ENCODE measurements at places on chromosomes 6 and 20.

DNA sequence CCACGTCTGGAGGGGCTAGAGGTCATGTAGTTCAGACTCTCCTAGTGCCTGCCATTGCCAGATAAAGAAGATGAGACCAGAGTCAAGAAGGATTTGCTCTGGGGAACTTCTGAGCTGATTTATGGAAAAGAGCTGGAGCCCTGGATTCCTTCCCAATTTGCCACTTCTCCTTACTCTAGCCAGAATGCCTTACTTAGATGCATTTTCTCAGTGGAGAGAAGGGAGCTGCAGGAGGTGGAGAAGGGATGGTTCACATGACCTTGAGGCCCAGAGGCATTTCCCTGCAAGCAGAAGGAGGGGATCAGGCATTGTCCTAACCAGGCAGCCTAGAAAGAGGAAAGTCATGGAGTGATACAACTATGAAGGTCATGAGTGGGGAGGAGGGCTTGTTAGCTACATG lies 122.2 kb downstream of the UNC5CL start:
- DNase-seq, result no peak

DNA sequence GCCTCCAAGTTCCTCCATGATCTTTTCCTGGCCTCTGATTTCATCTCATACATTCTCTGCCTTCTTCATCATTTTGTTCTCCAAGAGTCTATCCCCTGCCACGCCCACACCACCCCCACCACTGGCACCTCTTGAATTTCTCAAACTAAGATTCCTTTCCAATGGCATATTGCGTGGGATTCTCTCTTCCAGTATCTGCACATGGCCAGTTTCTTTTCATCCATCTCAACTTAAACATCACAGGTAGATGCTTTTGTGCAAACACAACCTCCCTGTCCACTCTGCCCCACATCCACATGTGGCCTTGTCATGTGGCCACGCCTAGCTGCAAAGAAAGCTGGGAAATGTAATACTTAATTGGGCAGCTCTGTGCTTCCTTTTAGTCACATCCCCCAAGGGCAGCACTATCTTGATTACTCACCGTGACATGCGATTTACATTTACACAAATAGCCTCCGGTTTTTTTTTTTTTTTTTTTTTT lies 33.4 kb upstream of the ZMYND8 start:
- DNase-seq, result no peak

DNA sequence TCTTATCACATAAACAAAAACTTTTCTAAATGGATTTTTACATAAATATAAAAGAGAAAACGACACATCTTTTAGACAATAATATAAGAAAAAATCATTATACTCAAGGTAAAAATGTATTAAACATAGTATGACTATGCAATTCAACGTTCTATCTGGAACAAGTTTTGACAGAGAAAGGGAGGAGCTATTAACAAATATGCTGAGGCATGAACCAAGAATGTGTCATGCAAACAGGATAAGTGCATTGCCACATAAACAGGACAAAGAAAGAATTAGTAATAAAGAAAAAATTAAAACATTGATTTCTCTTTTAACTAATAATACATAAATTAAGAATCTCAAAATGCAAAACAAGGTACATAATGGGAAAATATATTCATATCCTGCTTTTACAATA lies 1353.4 kb upstream of the GJE1 start:
- no peak for DNase-seq

GRCh38 chr6:136812174-136812573 lies 10.2 kb upstream of the PEX7 start:
- DNase-seq, result no peak

DNA sequence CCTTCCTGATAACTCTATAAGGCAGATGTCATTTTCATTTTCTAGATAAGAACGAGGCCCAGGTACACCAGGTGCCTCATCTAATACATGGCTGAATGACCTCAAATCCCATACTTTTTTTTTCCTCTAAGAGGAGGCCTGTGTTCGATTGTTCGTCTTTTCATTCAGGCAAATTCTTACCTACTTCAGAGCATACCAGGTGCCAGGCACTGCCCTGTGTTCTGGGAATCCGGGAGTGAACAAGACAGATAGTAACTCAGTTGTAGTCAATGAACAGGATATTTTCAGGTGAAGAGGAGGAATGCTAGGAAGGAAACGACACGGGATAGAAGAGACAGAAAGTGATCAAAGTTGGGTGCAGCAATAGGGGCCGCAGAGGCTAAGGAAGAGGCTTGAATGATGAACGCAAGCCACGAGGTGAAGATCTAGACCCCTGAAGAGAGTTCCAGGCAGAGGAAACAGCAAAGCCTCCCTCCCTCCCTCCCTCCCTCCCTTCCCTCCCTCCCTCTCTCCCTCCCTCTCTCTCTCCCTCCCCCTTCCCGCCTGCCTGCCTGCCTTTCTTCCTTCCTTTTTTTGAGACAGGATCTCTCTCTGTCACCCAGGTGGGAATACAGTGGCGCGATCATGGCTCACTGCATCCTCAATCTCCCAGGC lies 150.1 kb upstream of the ZNF217 start:
- no peak for DNase-seq

DNA sequence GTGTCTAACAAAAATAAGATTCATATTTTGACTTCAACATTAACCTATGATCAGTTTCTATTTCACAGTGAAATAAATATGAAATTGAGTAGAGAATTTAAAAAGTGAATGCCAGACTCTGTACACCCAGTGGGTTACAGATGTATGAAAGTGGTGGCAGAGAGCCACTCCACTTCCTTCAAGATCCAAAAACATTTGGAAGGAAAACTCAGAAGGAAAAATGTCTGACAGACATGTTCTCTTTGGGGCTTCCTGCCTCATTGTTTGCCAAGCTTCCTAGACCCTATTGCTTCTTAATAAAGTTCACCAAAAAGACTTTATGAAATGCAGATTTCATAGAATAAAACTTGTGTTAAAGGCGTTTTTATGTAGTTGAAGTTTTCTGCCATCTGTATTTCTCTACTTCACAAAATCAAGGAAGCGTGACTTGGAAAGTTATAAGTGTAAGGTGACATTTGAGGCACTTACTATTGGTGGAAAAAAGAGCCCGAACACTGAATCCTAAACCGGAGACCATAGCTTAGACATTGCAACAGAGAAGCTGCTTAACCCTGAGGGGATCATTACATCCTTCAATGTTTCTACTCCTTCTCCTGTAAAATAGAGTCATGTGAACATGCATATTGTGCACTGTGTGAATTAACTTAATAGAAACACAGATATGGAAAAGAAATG lies 12.8 kb downstream of the HMGCLL1 start:
- DNase-seq, result no peak

DNA sequence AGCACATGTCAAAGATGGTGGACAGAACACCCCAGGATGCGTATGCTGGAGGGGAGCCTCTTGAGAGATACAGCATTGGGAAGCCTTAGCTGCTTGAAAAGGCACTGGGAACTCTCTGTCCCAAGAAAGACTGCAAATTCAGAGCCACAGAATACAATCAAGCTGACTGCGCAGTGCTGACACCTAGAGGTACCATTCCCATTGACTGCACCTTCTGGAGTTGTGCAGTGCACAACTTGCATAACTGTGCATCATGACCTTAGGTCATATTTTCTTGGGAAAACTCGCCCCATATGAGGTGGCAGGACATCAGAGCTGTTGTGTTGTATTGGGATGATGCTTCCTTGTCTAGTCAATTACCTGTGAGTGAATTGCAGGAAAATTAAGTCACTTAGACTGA lies 646.5 kb upstream of the NOX3 start:
- no peak for DNase-seq

DNA sequence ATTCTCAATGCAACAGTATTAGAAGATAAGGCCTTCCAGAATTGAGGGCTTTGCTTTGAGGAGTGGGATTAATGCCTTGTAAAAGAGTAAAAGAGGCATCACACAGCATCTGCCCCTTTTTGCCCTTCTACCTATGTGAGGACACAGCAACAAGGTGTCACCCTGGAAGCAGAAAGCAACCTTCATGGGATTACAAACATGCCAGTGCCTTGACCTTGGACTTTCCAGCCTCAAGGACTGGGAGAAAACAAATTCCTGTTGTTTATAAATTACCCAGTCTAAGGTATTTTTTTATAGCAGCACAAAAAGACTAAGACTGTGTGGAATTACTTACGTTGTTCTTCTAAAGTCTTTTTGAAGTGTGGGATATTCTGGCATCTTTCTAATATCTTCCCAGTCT lies 150.0 kb upstream of the SLC22A16 start:
- DNase-seq, result no peak

GRCh38 chr6:108714101-108714765 lies 134.0 kb upstream of the ARMC2 start:
- DNase-seq, result peak; percentile 36

GRCh38 chr6:1091900-1092299 lies 220.0 kb upstream of the FOXQ1 start:
- no peak for DNase-seq

DNA sequence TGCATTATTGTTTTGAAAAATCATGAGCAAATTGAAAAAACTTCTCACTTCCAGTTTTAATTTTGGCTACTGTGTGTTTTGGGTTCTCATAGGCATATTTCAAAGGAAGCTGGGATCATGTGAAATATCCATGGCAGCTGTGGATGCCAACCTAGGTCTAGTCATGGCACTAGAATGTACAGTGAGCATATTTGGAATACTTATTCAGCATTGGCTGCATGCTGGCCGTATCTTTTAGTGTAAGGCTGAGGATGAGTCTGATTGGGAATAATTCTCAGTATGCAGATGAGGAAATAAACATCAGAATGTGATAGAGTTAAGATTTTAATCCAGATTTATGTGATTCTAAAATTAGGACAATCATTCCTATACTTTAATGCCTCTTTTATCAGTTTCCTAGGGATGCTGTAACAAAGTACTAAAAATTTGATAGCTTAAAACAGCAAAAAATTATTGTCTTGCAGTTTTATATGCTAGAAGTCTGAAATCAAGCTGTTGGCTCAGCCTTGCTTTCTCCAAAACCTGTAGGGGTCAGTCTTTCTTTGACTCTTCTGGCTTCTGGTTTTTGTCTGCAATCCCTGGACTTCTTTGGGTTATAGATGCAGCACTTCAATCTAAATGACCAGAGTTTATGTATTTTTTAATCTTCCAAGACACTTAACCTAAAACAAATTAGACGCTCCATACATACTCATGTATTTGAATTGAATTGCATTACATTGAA lies 37.7 kb upstream of the DEFB112 start:
- DNase-seq, result no peak

GRCh38 chr20:53331151-53331973 lies 262.3 kb downstream of the ZNF217 start:
- no peak for DNase-seq

- no peak for DNase-seq
These were observed 160.7 kb upstream of the PDE10A start for GRCh38 chr6:165823609-165824326.

DNA sequence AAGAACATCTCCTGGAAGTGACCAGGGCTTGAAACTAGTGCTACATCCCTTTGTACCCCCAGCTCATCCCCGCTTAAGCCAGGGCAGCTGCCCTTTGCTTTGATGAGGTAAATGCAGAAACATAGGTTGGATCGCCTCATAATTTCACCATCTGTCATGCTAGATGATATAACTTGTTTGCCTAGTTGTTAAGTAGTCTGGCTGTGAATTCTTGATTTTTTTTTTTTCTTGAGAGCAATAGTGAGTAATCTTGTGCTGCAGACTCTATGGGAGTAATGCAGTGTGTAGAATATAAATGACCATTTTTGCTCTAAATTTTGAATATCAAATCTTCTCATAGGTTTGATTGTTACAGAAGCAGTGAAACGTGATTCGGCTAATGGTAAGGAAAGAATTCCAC lies 4.1 kb downstream of the TRDN start:
- DNase-seq, result no peak

DNA sequence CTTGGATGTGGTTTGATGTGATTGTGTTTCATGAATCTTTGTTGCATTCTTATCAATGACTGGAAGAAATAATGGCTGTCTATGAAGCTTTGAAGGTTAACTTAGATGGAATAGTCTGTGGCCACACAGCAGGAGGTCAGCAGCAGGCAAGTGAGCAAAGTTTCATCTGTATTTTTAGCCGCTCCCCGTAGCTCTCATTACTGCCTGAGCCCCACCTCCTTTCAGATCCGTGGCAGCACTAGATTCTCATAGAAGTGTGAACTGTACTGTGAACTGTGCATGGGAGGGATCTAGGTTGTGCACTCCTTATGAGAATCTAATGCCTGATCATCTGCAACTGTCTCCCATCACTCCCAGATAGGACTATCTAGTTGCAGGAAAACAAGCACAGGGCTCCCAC lies 660.2 kb downstream of the EPHA7 start:
- DNase-seq, result no peak

GRCh38 chr6:3139090-3139903 lies 18.0 kb downstream of the TUBB2A start:
- no peak for DNase-seq

- DNase-seq, result peak; percentile 54
These were observed 29.7 kb downstream of the PREX1 start for GRCh38 chr20:48797850-48798747.

- peak; percentile 55 for DNase-seq
These were observed 54.8 kb downstream of the DSTN start for GRCh38 chr20:17624551-17625245.

- no peak for DNase-seq
These were observed 10.2 kb downstream of the BMP7 start for GRCh38 chr20:57256205-57256604.

GRCh38 chr6:155245831-155246230 lies 18.0 kb upstream of the CLDN20 start:
- no peak for DNase-seq

GRCh38 chr6:117919775-117920729 lies 13.0 kb downstream of the SLC35F1 start:
- peak; percentile 76 for DNase-seq

GRCh38 chr20:49569411-49570115 lies 1.6 kb upstream of the PTGIS start:
- no peak for DNase-seq

DNA sequence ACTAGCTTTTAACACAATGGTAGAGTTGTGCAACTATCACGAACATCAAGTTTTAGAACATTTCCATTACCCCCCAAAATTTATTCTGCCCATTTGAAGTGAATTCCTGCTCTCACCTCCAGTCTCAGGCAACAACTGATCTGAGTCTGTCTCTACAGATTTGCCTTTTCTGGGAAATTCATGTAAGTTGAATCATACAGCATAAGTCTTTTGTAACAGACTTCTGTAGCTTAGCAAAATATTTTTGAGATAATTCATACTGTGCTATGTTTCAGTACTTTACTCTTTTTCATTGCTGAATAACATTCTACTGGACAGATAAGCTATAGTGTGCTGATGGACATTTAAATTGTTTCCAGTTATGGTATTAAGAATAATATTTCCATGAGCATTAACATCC lies 447.3 kb upstream of the GJE1 start:
- DNase-seq, result no peak

- no peak for DNase-seq
These were observed 150.5 kb downstream of the IPCEF1 start for GRCh38 chr6:154206141-154206540.
